ENCODE measurements at places on chromosomes 1 and 21.

DNA sequence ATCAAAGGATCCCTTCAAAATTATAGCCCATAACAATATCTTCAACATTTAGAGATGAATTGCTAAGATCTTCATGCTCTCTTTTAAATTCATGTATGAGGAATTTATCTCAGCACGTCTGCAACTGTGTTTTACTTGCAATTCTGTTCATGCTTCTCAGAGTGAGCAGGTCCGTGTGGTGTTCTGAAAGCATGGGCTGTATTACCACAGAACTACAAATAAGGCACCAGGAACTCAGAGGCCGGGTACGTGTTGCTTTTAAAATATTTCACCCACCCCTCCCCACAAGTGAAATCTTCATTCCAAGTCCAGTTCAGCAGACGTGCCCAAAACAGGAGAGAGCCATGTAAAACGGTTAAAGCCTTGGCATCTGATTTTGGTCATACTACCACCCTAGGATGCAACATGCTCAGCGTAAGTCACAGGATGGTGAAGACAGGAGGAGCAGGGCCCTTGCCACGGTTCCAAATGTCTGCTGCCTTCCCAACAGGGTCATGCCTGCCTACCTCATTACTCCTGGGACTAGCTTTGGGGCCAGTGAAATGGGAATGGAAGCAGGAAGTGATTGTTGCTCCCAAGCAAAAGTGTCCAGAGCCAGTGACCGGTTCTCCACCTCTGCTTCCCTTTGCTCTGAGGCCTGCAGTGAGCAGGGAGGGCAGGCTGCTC lies 133.7 kb downstream of the PTPN14 start:
- no peak for DNase-seq

DNA sequence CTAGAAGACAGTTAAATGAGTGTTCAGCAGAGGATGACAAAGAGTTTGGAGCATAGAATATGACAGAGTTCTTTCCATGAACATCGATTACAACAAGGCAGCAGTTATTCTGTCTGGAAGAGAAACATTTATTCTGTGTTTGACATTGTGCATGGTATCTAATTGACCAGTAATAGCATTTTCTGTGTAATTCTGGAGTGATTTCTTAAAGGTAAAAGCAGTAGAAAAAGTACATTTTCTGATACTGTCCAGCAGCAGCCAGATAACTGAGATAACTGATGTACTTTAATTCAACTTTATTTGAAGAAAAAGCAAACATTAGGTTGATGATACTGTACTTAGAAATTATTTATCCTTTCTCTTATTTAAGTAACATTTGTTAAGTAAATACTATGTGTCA lies 497.1 kb downstream of the AGBL4 start:
- no peak for DNase-seq

DNA sequence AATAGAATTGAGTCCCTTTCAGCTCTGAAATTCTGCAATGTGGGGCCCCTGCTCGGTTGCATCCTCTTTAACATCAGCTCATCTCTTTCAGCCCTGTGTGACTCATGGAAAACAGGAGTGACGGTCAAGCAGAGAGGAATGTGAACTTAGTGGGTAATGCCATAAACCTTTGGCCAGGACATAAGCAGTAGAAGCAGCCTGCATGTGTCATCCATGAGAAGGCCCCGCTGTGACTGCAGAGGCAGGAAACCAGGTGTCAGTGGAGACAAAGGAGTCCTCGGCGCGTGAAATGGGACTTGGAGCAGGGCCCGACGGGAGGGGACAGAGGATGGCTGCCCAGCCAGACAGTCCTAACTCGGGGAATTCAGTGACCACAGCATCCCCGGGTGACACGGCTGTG lies 21.1 kb upstream of the EPHB2 start:
- DNase-seq = no peak

DNA sequence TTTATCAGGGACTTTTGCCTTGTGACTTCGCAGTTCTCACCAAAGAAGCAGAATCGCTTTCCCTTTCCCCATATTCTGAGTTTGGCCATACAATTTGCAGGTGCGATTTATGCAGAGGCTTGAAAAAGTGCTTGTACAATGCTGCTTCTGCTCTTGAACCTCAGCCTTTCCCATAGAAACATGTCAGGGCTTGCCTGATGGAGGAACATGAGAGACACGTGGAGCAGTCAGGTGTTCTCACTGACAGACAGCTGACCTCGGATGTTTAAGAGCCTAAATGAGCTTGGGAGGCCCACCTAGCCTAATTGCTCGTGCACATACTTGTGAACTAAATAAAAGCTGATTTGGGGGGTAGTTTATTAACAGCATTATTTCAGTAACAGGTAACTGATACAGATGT lies 290.0 kb downstream of the S1PR1 start:
- no peak for DNase-seq

GRCh38 chr1:55519937-55520683 lies 304.9 kb upstream of the USP24 start:
- no peak for DNase-seq

DNA sequence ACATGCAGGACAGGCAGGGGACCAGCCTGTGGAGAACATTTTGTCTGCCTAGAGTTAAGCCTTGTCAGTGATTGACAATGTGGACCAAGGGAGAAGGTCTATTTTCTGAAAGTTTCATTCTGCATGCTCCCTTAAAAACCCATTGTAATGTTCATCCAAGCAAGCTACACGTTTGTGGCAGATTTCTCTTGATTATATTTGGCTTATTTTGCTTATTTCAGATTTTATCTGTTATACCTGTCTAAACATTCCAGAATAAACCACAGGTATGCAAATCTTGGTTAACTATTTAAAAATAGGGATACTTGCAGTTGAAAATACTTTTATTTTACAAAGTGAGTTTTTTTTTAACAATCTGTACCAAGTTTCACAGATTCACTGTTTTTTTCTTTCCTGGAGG lies 78.2 kb upstream of the F3 start:
- no peak for DNase-seq

DNA sequence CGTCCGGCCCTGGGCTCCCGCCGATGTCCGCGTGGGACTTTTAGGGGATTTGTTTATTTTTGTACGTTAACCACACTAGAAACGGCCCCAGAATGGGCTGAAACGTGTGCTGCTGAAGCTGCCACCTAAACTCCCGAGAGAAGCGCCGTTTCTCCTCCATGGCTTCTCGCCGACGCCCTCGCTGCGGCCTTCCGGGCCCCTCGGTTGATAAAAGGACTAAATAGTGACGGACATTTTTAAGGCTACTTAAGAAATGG lies 678 bp upstream of the PTTG1IP start:
- no peak for DNase-seq

GRCh38 chr1:199716729-199717128 lies 310.8 kb upstream of the NR5A2 start:
- DNase-seq = no peak

DNA sequence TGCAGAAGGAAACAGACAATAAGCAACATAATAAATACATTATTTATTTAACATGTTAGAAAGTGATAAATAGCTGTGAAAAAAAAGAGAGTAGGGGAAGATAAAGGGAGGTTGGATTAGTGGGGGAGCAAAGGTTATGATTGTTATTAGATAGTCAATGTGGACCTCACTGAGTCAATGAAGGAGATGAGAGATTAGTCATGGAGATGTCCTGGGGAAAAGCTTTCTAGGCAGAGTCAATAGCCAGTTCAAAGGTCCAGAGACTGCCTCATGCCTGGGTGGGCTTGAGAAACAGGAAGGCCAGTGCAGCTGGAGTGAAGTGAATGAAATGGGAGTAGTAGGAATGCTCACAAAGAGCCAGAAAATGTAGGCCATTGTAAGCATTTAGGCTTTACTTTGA lies 187.1 kb upstream of the CACYBP start:
- DNase-seq = no peak

DNA sequence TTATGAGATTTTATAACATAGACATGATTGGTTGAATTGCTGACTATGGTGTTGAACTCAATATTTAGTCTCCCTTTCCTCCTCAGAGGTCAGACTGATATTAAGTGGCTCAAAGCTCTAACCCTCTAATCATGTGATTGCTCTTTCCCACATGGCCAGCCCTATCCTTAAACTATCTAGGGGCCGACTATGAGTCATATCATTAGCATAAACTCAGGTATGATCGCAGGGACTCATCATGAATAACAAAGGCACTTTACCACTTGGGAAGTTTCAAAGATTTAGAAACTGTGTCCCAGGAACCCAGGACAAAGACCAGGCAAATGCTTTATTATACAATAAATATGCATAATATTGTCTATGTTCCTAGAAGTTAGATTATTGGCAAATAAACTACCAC lies 894.6 kb upstream of the NEGR1 start:
- no peak for DNase-seq

- no peak for DNase-seq
These were observed 12.6 kb downstream of the SUCO start for GRCh38 chr1:172545396-172546004.

DNA sequence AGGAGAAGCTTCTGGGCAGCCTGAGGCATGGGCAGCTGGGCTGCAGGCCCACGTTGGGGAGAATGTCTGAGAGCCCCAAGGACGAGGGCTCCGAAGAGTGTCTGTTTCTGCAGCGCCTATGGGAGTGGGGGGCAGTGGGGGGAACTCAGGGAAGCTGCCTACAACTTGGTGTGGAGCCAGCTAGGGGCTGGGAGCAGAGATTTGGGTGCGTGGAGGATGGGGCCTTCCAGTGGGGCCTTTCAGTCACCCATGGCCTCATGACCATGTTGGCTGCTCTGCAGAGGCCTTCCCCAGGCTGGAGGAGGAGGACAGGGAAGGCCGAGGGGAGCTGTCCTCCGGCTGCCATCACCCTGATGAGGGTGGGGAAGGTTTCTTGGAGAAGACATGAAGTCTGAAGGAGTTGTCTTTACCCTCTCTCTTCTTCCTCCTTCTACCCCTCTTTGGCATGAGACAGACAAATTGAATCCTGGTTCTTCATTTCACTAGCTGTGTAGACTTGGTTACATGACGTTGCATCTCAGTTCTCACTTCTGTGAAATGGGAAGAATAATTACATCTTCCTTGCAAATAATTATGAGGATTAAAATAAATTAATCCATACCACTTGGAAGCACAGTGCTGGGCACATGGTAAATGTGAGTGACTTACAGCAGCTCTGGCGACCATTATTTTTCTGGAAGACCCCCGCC lies 8.3 kb downstream of the PPFIA4 start:
- DNase-seq = no peak

DNA sequence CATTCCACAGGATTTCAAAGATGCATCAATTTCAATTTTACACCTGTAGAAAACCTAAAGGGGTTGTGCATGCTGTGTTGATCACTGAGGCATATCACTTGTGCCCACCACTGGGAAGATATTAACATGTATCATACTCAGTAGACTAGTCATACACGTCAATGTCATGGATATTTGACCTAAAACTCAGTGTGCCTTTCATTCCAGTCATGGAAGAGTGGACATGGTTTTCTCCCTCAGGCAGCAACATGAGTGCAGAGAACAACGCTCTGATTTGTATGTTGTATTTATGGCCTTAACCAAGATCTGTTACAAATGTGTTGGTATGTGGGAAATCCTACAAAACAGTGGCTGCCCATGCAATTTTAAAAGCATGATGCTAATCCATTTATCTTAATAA lies 6.1 kb upstream of the C1orf53 start:
- no peak for DNase-seq

DNA sequence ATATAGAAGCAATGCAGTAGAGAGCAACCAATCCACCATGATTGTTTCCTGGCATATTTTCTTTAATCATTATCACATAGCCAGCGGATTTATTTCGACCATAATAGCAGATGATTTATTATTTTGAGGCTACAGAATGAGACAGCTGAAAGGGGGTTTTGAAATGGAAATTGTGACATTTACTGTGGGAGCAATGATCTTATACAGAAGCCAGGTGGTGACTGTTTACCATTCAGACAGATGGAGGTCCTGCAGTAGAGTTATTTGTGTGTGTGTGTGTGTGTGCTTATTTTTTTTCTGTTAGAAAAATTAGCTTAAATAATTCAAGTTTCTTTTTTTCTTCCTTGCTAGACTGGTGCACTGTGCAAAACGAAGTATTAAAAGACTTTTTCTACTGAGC lies 1784.5 kb downstream of the MRPL39 start:
- DNase-seq = no peak

DNA sequence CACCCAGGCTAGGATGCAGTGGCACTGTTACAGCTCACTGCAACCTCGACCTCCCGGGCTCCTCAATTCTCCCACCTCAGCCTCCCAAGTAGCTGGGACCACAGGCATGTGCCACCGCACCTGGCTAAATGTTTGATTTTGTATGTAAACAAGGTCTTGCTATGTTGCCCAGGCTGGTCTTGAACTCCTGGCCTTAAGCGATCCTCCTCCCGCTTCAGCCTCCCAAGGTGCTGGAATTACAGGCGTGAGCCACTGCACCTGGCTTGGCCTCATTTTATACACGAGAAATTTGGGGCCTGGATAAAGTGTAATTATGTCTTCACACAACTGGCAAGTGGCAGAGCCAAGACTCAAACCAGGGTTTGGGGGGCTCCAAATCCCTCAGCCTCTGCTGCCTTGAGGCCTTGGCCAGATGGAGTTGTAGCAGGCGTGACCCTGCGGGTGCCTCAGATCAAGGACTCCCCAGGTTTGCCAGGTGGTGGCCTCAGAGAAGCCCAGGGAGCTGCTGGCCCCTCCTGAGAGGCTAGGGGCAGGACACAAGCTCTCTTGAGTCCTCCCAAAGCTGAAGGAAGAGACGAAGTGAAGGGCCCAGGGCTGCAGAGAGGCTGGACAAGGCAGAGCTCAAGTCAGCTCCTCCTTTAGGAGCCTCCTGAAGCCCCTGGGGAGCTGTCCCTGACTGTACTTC lies 61.7 kb downstream of the MDM4 start:
- no peak for DNase-seq

GRCh38 chr1:185063719-185064118 lies 18.4 kb downstream of the RNF2 start:
- no peak for DNase-seq

DNA sequence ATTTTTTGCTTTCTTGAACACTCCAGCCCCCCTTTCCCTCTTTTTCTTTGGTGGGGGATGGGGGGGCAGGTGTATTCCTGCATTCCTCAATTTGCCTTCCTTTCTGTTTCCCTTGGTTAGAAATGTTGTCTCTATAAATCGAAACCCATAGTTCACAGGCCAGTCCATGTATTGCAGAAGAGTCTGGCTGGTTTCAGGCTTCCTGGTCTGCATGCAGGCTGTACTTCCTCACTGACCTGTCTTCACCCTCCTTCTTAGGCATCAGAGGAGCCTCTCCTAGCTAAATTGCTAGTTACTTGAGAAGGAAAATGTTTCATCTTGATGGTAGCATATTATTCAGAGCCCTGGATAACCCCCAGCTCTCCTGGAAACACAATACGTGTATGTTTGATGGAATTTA lies 140.0 kb downstream of the SPATA46 start:
- no peak for DNase-seq

DNA sequence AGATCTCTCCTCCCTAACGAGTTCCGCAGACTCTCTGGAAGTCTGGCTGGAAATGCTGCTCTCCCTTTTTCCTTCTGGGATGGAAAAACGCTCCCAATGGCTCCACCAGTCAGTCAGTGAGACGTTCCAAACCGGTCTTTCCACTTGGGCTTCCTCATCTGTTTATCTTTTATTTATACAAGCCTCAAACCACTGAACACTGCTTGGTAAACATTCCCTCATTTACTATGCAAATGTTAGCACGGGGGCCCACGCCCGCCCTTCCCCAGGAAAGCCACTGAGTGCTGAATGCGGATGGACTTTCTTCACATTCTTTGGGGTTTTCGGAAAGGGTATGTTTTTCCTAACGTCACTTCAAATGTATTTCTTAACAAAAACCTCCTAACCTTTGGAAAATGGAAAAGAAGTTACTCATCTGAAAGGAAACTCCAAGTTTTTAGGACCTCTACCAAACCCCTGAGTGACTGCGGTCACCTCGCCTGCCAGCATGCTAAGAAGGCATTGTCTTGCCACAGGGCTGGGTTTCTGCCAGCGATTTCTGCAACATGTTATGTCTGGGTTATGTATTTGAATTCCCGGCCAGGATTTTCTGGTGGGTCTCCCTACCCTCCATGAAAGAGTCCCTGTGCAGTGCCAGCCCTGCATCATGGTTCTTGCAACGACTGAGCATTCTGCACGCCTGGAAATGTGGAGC lies 14.0 kb upstream of the UMODL1 start:
- DNase-seq = no peak
